Activated naive CD4-positive, alpha-beta T cell (primary cell): ENCODE measurements at places on chromosomes 6 and 20.
A peak's percentile ranks its signal among the peaks of the same experiment; 100 is the strongest.

- DNase-seq: no peak
These were observed 3.0 kb upstream of the ZSCAN26 start for GRCh38 chr6:28263922-28264321.

DNA sequence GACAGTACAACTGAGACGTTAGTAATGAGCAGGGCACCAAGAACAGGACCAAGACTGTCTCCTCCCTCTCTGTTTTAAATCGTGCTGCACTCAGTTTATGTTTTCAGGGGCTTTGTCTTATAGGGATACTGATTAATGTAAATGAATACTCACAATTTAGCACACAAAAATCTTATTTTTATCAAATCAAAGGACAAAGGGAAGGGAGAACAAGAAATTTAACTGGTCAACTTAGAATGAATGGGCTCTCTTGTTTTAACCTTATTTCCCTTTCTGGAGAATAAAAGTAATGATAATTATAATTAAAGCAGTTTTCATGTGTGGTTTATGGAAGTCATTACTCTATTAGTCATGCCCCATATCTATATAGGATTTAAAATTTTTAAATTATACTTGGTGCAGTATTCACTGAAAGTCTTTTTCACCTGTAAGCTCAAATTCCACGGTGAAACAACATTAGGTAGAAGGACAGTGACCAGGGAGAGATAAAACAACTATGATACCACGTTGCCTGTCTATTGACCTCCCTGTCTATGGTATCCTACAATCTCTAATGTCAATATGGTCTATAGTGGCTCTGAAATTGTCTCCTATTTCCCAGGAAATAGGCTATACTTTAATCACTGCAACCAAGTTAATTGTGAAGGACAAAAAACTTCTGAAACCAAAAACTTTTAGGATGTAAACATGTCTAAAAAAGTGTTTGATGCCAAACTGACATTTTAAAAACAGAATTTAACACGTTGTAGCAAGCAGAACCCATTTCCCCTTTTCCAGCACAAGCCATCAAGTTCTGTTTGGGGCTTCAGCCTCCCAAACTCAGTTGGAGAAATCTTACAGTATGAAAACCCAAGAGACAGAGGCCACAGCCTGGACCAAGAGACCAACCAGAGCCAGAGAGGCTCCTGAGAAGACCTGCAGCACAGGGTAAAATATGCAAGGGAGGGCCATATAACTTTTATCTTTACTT is 15.0 kb downstream of the ELOVL5 start:
- DNase-seq: no peak

DNA sequence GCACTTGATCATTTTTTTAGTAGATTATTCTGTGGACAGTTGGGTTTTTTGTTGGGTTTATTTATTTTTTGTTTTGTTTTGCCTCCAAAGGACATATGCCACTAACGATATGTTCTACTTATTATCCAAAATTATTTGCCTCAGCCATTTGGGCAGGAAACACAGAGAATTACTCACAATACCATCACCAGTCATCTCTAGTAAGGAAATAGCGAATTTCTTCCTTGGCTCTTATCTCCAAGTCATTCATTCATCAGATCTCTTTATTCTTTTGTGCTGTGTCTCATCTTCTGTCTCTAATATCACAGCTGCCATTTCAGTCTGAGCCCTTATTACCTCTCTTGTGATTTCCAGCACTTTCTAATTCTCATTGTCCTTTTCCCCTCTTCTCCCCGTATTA is 130.4 kb upstream of the SMLR1 start:
- DNase-seq: no peak

- DNase-seq: no peak
These were observed 77.1 kb downstream of the ATRN start for GRCh38 chr20:3547906-3548305.

DNA sequence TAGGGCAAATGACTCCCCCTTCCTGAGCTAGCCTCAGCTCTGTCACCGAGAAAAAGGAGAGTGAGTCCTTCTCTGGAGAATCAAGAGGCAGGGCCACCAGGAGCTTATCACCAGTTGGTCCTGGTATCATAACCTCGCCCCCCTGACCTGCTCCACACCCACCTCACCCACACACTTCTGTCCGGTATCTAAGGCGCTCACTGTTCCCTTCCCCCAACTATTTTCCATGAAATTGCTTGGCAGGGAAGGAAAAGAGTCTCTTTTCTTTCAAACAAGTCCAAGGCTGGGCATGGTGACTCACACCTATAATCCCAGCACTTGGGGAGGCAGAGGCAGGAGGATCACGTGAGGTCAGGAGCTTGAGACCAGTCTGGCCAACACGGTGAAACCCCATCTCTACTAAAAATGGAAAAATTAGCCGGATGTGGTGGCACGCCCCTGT is 77.6 kb downstream of the ZMYND8 start:
- DNase-seq: no peak

GRCh38 chr6:50992232-50992631 is 173.6 kb downstream of the TFAP2B start:
- DNase-seq: no peak

DNA sequence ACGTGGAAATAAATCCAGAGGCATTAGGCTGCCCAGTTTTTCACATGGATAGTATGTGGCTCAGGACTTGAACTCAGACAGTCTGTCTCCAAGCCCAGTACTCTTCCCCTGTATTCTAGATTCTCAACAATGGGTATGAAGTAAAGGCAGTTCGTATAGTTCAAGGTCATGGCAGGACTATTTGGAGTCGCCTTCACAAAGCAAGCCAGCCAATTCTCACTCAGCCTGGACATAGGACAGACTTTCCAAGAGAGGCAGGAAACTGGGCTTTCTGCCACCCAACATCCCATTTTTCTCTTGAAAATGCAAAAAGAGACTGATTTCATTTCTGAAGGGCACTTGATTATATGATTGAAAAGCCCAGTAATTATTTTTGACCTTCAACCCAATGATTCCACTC is 111.0 kb downstream of the EDN1 start:
- DNase-seq: no peak

GRCh38 chr6:134415194-134415593 is 97.3 kb upstream of the SGK1 start:
- no peak for DNase-seq

GRCh38 chr20:58828136-58828535 is 22.6 kb downstream of the GNAS-AS1 start:
- no peak for DNase-seq

DNA sequence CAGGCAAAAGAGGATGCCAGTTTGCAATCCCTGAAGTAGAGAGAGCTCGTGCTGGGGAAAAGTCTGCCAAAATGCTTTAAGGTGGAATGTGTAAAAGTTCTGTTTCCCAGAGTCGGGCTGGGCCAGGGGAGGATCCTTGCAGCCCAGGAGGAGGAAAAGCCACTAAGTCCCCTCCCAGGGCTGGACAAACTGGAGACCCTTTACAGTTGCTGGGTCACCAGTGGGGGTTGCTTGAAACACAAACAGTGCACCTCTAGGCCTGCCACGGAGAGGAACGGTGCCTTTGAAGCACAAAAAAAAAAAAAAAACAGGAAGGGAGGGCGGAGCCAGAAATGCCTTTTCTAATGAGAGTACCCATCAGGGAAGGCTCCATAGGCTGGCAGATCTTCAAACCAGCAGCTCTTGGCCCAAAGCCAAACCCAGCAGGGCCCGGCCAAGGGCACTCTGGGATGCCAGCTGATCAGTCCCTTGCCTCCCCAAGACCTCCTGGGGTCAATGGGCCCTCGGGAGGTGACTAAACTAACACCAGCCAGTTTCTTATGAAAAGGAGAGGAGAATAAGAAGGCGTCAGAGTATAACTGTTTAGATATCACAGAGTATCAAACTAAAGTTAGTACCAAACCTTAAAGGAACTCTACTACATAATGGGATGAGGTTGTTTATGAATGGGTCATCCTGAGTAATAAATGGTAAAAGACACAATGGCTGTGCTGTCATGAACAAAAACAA is 23.7 kb downstream of the HLA-A start:
- peak; percentile 18 for DNase-seq

- no peak for DNase-seq
These were observed 68.6 kb downstream of the NRN1 start for GRCh38 chr6:5937936-5938706.

DNA sequence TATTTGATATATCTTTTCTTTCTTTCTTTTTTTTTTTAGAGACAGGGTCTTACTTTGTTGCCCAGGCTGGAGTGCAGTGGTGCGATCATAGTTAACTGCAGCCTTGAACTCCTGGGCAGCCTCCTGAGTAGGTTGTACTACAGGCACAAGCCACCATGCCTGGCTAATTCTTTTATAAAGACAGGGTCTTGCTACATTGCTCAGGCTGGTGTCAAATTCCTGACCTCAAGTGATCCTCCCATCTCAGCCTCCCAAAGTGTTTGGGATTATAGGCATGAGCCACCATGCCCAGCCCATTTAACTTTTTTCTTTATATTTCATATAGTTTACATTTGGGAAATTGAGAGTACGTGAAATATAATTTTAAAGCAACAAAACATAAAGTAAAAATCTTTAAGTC is 10.1 kb downstream of the NUS1 start:
- DNase-seq: no peak

DNA sequence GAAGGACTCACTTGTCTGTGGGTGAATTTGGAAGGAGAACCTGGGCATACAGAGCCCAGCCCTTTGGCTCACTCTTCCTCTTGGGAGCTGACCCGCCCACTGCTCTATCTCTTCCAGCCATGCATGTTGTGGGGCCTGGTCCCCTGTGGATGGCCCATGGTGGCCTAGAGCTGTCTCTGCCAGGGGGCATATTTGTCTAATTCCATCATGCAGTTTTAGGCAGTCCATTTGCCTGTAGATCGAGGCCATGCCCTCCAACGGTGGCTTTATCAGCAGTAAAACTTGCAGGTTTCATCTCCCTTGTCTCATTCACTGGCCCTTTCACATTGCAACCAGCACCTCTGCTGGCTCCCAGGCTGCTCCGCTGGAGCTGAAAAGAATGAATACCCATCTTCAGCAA is 12.9 kb upstream of the EZR start:
- no peak for DNase-seq

DNA sequence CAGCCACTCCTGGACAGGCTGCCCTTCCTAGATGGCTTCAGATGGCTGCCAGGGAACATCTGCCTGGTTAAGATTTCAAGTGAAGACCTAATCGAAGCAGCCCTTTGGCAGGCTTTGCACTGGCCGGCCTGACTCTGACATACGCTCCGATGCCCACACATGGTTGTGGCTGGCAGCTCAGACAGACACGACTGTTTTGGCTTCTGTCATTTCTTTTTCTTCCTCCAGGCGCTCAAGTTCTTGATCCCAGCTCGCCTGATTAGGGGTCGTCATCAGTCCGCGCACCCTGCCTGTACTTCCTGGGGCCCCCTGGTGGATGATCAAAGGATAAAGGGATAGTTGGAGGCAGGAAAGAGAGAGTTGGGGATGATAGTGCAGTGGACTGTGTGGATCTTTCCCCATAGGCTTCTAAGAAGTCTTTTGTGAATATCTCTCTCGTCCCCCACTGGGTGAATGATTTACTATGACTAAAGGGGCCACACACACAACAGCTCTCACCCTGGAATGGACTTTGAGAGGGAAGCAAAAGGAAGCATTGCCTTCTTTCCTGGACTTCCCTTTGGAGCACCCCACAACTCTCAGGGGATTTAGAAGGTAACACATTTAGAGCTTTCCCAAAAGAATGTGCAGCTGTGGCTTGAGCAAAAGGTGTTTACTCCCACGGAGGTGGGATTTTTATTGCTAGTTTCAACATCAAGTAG is 21.4 kb upstream of the TRAM2 start:
- DNase-seq: no peak

DNA sequence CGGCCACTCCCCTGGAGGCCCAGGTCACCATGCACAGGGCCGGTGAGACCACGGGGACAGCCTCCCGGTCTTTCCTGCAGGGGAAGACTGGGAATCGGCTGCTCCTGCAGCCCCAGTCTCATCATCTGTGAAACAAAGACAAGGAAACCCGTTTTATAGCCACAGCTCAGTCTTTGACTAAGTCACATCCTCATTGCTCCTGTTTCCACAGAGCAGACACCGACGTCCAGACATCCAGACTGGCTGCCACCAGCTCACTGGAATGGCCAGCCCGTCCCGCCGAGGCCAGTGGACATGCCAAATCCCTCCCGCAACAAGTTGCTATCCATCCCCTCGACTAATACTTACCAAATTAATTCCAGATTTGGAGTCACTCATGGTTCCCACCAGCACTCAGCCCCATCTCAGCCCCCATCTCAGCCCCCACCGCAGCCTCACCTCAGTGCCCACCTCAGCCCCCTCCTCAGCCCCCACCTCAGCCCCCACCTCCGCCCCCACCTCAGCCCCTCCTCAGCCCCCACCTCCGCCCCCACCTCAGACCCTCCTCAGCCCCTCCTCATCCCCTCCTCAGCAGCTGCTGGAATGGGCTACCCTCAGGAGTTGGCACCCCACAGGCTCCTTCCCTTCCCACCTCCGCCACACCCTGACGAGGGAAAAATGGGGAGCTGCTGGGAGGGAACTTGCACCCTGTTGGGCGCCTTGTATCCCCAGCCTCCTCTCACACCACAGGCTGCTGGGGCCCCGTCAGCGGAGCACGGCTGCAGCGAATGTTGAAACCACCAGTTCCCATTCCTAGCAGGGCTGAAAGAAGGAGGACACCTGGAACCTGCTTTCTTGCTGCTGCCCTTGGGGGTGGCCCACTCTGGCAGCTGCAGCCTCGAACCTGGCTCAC is 48.7 kb downstream of the YTHDF1 start:
- no peak for DNase-seq

DNA sequence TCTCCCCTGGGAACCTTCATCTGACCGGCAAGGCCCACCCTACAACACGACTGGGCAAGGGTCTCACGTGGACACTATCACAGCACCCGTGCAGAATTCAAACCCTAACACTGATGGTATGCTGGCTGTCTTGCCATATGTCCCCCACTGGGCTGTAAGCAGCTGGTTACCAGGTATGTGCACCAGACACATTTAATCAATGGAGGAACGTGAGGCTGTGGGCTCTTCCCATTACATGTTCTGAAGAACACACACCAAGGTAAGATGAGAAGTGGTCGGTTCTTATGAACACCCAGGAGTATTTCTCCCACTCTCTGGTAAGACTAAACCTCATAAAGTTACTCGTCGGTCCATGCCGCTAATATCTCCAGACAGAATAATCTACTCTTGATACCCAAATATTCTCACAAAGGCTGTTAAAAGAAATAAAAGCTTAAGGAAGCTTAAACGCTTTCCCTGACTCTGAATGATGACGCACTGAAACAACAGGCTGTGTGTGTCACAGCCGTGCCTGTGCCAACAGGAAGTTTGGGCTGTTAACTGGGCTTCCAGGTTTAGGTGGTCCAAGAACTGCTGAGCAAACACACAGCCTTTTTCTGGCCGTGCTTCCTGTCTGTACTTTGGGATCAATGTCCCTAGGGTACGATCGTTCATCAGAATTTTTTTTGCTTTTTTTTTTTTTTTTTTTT is 75.3 kb downstream of the SLC23A2 start:
- DNase-seq: no peak

GRCh38 chr20:40326784-40327183 is 362.3 kb downstream of the MAFB start:
- DNase-seq: no peak

GRCh38 chr6:96521306-96521643 is 331 bp upstream of the UFL1 start:
- no peak for DNase-seq
